Epithelial cell of proximal tubule (primary cell): ENCODE measurements at places on chromosomes 11 and 22.

DNA sequence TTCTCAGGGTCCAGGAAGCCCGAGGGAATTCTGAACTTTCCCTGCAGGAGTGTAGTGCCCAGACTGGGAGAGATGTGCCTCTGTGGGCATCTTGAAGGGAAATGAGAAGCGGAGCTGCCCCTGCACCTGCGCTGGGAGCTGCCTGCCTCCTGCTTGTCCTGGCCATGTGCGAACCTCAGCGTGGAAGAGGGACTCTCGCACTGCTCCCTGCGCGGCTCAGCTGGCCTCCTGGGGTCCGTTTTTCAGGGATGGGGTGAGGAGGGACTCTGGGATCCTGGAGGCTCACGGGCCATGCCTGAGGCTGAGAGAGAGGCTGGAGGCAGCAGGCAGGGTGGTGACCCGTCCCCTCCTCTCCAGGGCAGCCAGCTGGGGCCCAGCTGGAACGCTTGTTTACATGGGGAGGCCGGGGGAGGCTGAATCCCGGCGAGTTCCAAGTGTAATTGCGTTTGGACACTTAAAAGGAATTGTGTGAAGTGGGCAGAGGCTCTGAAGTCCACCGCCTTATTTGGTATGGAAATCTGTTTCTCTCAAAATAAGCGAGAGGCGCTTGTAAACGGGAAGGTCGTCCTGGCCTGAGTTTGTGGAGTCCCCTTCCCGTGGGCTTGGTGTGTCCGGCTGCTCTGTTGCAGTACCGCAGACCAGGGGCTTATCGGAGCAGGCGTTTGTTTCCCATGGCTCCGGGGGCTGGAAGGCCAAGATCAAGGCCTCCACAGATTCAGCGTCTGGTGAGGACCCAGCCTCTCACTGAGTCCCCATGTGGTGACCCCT, 1.2 kb upstream of the MRGPRF start:
- no peak for DNase-seq

- no peak for DNase-seq
Measured at GRCh38 chr11:72776844-72777754, 16.7 kb downstream of the STARD10 start.

DNA sequence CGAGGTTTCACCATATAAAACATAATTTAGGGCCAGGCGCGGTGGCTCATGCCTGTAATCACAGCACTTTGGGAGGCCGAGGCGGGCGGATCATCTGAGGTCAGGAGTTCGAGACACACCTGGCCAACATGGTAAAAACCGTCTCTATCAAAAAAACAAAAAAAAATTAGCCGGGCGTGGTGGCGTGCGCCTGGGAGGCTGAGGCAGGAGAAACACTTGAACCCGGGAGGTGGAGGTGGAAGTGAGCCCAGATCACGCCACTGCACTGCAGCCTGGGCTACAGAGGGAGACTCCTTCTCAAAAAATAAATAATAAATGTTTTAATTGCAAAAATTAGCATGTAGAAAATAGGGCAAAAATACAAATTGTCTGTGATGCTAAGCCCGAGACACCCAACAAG, 993 bp upstream of the SFI1 start:
- DNase-seq: no peak

DNA sequence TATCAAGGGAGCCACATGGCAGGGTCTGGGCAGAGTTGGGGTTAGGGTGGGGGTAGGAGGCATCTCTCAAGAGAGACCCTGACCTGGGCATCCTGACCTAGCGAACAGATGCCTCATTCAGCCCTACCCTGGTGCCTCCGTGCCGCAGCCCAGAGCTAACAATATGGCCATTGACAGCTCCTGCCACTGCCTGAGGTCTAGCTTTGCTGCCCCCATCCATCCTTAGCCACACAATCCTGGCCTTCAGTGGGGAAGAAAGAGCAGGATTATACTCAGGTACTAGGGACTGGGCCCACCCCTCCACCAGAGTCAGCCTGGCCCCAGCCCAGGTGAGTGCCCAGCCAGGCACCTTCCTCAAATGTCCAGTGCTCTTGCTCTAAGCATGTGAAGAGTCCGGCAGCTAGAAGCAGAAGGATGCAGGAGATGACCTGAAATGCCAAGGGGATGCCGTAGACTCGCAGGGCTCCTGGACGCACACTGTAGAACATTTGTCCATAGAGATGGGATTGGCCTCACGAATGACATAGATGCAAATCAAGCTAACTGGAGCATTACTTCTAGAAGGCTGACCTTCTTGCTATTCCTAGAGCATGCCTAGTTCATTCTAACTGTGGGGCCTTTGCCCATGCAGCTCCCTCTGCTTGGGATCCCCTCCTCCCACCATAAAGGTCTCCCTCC, 13.3 kb upstream of the SERPINH1 start:
- no peak for DNase-seq

- no peak for DNase-seq
Measured at GRCh38 chr22:26619510-26619909, 1.7 kb upstream of the CRYBB1 start.

DNA sequence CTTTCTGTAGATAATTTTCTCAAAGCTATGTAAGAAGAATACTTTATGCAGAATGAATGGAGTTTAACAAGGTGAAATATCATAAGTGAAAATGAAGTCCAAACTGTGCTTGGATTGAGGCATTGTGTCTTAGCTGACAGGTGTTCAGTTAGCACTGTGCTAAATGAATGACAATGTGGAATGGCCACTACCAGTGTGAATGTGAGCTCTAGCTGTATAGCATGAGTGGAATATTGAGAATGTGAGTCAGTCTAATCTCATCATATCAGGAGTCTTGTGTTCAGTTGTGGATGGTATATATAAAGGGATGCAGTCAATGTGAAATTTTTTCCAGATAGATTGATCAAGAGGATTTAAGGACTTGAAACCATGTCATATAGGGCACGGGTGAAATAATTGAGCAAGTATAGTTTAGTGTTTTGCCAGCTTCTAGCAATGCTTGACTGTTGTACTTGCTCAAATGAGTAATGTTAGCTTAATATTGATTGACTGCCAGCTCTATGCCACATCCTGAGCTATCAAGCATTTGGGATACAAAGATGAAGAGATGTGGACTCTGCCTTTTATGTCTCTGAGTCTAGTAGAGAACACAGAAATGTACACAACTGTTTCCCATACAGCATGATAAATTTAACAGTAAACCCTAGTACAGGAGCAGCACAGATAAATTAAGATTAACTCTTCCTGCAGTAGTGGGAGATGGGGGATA, 10.6 kb upstream of the RAG2 start:
- no peak for DNase-seq

GRCh38 chr22:45318558-45319323, 9.0 kb downstream of the FAM118A start:
- DNase-seq: no peak

GRCh38 chr11:57357856-57358255, 19.7 kb downstream of the P2RX3 start:
- no peak for DNase-seq

DNA sequence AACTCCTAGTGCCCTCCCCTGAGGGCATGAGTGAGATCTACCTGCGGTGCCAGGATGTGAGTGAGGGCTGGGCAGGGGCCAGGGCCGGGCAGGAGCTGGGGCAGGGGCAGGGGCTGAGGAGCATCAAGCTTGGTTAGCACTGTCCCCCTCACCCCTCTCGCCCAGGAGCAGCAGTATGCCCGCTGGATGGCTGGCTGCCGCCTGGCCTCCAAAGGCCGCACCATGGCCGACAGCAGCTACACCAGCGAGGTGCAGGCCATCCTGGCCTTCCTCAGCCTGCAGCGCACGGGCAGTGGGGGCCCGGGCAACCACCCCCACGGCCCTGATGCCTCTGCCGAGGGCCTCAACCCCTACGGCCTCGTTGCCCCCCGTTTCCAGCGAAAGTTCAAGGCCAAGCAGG, 5.7 kb downstream of the TRPT1 start:
- DNase-seq: no peak

GRCh38 chr11:41175304-41175972, 284.0 kb downstream of the LRRC4C start:
- no peak for DNase-seq

DNA sequence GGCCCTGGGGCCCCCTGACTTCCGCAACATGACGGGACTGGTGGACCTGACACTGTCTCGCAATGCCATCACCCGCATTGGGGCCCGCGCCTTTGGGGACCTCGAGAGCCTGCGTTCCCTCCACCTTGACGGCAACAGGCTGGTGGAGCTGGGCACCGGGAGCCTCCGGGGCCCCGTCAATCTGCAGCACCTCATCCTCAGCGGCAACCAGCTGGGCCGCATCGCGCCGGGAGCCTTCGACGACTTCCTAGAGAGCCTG, 992 bp downstream of the LRFN4 start:
- DNase-seq: no peak

- no peak for DNase-seq
Measured at GRCh38 chr11:20127671-20128527, 32.4 kb downstream of the DBX1 start.

GRCh38 chr22:50625131-50625567, 2.8 kb downstream of the ARSA start:
- DNase-seq: no peak

GRCh38 chr22:32836280-32837123, 35.0 kb downstream of the TIMP3 start:
- no peak for DNase-seq

- no peak for DNase-seq
Measured at GRCh38 chr11:3086671-3087150, 29.5 kb upstream of the CARS1 start.

DNA sequence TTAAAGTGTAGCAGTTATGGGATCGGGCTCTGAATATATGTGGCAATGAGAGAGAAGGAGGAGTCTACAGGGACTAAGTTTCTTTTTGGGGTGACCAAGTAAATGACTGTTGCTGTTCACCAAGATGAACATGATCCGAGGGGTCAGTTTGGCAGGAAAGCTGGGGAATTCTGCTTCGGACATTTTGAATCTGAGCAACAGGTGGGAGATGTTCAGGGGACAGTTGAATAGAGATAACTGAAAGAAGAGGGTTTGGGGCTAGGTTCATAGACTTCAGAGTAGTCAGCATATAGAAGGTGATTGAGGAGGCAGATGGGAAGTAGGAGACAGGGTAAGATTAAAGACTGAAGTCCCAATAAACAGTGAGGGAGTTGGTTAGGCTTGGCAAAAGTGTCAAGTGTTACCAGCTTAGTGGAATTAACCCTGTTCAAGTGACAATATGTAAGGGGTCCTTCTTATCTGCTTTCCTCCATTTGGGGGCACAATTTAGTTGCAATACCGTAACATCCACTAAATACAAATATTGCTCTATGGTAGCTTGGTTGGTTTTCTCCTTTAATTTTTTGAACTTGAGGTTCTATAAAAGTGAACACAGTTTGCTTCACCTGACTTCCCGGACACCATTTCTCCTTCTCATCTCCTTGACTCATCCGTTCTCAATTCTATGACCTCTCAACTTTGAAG, 2.9 kb upstream of the ENTHD1 start:
- no peak for DNase-seq

- DNase-seq: no peak
Measured at GRCh38 chr11:68988491-68988890, 7.7 kb upstream of the MRGPRD start.

GRCh38 chr11:35335226-35335625, 84.1 kb downstream of the SLC1A2 start:
- DNase-seq: no peak

- DNase-seq: no peak
Measured at GRCh38 chr11:126627421-126627820, 271.9 kb downstream of the ST3GAL4 start.

DNA sequence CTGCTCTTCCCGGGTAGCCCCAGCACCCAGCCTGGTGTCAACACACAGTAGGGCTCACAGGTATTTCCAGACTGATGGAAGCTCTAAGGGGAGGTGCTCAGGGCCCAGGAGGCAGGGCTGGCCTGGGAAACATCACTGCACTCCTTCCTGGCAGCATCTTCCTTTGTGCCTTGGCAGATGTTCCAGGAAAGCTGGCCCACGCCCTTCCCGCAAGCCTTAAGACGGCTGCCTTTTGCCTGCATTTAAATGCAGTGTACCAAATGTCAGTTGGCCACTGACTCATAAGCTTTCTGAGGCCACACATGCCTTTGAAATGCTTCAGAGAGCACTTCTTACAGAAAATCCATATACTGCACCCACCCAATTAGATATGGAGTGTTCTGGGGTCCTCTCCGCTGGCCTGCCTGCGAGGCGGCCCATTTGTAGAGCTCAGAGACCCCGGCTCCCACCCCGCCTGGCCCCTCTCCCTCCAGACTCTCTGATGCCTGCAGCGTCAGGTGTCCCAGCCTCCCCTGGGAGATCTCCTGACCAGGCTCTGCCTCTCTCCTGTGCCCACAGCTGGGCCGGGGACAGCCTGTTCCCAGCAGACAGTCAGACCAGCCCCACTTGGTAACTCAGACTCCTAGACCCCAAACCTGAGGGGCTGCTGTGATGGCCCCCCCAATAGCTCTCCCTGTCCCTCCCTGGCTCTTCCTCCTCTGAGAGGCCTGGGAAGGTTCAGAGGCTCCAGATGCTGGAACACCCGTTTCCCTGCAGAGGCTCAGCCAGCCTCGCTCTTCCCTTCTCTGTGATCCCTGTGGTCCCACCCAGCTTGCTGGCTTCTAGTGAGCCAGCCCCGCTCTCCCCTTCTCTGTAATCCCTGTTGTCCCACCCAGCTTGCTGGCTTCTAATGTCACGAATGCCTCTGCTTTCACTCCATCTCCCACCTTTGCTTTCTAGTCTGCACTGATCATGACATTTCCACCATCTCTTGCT, 47.6 kb upstream of the THY1 start:
- DNase-seq: no peak

- DNase-seq: no peak
Measured at GRCh38 chr11:32487270-32487669, 51.9 kb upstream of the WT1 start.

- no peak for DNase-seq
Measured at GRCh38 chr11:111400595-111400994, 21.5 kb upstream of the POU2AF1 start.

DNA sequence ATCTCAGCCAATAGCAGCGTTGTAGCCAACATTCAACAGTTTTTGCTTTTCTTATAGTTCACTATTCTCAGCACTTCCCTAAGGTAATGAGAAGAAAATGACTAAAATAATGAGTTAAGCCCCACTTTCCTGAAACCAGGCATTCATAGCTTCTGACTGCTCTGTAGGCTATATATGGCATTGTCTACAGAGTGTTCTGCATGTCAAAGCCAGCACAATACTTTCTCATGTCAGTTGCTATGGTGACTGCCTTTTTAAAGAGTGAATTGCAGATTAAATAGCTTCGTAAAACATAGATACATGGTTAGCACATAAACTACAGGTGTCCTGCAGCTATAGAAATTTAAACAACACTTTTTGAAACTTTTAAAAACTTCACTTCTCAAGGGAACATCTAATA, 1256.1 kb upstream of the CNTN5 start:
- DNase-seq: no peak

DNA sequence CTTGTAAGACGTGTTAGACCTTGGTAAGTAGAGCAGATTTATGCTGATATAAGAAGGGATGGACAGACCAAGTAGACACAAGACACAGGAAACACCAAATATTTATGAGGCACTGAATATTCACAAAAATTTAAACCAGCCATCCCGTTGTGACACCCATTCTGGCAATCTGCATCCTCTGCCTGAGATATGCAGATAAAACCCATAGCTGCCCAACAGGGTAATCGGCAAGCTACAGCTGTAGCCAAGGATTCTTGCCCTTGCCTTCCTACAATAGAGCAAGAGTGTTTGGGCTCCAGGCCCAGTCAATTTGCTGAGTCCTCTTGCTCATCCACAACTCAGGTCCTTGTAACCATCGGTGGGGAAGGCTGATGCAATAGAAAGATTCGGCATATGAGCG, 18.5 kb upstream of the MPZL2 start:
- no peak for DNase-seq
